MG63 (cell line): ENCODE measurements at places on chromosomes 1 and 21. TPM values are rescaled to one million over a fixed set of nuclear protein-coding genes. Genes with fewer than 3 reads are reported as not detected.

- DNase-seq = no peak
Measured at GRCh38 chr1:38151399-38151798, 104.8 kb upstream of the POU3F1 start.

GRCh38 chr1:102886638-102887037 lies 221.7 kb downstream of the COL11A1 start:
- DNase-seq = no peak

Gene GBP7
- total RNA-seq = not detected in 2 replicates

- no peak for DNase-seq
Measured at GRCh38 chr1:241034203-241034936, 322.6 kb downstream of the RGS7 start.

Gene TDRD5
- total RNA-seq = not detected in 2 replicates
